CD4-positive, alpha-beta T cell treated with Interleukin-6 for 4 hours (primary cell): ENCODE measurements at places on chromosomes 6 and 20.

- no peak for DNase-seq
These were observed 21.2 kb downstream of the NEDD9 start for GRCh38 chr6:11211254-11211653.

DNA sequence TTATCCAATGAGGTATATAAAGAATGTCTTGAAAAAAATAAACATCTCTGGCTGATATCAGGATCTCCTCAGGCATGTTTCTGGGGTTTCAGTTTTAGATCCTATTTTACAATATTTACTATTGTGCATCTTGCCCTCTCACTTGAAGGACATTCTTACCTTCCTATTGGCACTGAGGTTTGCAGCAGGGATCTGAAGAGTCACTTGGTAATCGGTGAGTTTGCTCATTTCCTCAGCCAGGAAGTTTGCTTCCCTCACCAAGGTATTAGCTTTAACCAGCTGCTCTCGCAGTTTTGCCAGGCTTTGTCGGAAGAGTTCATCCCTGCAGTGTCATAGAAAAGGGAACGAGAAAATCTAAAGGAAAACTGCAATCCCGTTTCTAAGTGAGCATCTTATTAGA, 101.9 kb upstream of the NUP153 start:
- DNase-seq = no peak

DNA sequence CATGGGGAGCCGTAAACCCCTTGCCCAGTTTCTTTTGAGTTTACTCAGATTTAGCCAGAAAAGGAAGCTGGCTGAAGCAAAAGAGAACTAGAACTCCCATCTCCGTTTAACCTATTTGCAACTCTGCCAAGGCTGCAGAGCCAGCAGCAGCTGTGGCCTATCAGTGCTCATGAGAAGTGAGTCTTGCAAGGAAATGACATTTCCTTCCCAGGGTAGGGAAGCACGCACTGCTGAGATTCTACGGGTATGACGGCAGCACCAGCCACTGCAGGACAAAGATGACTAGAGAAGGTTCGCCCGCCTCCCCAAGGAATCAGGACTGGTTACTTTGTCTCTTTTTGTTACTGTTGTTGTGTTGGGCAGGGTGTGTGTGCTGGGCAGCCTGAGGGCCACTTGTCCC, 47.6 kb downstream of the PPP1R3G start:
- DNase-seq = no peak

- no peak for DNase-seq
These were observed 37.6 kb downstream of the LAMP5 start for GRCh38 chr20:9551808-9552550.

GRCh38 chr6:107061125-107062020, 33.4 kb downstream of the MTRES1 start:
- DNase-seq = no peak

DNA sequence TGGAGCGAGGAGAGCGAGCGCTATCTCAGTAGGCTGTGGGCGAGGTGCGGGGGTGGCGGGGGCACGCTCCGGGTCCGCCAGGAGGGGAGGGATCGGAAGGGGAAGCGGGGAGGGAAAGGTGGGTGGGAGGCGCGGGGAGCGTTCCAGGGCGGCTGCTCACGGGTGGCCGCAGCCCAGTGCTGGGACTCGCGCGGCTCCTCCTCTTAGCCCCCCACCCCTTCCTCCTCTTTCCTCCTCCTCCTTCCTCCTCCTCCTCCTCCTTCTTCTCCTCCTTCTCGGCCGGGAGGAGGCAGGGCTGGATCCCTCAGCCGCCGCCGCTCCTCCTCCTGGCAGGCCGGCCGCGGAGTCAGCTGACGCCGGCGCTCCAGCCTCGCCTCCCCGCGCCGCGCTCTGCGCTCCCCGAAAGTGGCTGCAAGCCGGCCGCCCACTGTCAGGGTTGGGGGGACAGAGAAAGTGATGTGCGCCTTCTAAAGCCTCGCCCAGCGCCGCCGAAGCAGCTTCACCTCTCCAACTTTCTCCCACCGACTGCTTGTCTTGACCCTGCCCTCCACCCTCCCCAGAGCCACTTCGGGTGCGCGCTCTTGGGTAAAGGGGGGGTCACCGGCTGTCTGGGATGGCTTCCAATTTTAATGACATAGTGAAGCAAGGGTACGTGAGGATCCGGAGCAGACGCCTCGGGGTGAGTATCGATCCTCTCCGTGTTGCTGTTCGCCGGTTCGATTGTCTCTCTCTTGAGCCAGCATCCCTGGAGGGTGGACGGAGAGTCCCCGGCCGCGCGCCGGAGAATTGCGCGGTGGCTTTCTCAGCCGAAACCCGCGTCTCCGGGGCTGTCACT, at the start of gene DOK5:
Gene DOK5, plus strand, starts transcription at position 260 of the 835 bp plus-strand sequence. Its CDS starts 354 bp downstream, at position 614.
- DNase-seq = no peak

- no peak for DNase-seq
These were observed 214.7 kb downstream of the TFAP2C start for GRCh38 chr20:56843817-56844216.

GRCh38 chr6:52016915-52017748, 70.3 kb downstream of the PKHD1 start:
- no peak for DNase-seq

DNA sequence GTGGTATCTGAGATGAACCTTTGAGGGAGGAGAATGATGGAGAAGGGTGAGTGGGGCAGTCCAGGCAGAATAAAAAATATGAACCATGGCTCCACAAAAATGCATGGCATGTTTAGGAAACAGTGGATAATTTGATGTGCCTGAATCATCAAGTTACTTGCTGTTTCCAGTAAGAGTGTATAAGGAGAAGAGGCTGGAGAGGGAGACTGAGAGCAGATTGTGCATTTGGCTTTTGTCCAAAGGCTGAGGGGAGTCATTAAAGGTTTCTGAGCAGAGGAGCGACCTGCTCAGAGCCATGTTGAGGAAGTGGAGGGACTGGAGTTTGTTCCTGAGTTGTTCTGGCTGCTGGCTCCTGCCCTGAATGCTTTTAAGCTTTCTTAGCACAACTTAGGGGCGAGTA, 6.1 kb downstream of the MMP24 start:
- no peak for DNase-seq

- no peak for DNase-seq
These were observed 83.3 kb upstream of the TGM3 start for GRCh38 chr20:2212456-2213015.

- no peak for DNase-seq
These were observed 613.2 kb upstream of the FLRT3 start for GRCh38 chr20:14950633-14951032.

DNA sequence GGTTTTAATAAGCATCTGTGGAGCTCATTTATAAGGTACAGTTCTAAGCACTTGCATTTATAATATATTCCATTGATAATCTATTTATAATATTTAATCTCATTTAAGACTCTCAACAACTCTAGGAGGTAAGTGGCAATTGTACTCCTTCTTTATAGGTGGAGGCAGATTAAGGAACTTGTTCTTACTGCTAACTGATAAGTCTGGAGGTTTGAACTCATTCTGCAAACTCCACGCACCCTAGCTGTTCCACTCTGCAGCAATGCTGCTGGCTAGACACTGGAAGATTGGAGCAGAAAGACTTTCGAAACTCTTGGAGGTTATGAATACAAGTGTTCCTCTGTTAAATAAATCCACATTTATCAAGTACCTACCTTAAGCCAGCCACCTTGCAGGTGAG, 793 bp upstream of the HDAC2 start:
- DNase-seq = peak; percentile 5

DNA sequence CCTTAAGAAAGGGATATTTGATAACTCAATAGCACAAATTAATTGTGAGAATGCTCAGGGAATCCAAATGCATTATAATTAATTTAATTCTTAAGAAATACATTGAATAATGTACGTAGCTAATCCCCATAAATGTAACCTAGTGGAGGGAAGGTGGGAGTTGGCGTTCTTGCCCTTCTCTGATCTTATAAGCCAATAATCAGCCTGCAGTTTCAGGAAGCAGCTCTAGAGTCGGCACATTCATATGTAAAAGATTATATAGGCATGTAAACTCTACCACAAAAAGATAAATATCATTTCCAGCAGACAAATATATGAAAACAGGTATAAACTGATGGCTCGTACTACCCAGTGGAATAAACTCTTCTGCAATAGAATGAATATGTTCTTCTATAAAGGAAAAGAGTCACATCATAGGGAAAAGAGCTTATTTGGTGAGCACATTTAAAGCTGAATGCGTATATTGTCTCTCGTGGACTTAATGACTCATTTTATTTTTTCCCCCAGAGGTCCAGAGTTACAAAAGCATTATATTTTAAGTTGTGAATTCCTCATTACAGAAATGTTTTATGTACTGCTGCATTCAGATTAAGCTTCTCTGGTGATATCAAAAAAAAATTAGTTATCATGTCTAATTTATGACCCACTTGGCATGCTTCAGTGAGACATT, 112.2 kb downstream of the TFAP2A start:
- no peak for DNase-seq

- peak; percentile 29 for DNase-seq
These were observed 884 bp upstream of the CUTA start for GRCh38 chr6:33418690-33419291.

GRCh38 chr6:14647357-14647756, 529.8 kb downstream of the CD83 start:
- DNase-seq = no peak

DNA sequence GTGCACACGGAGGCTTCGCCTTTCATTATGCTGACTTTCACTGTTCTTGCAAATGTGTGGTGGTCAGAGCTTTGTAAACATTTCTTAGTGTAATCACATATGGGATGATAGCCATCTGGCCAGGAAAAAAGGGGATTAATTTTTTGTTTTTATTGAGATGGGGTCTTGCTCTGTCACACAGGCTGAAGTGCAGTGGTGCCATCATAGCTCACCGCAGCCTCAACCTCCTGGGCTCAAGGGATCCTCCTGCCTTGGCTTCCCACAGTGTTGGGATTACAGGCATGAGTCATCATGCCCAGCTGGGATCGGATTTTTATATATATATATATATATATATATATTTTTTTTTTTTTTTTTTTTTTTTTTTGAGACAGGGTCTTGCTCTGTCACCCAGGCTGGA, 11.0 kb upstream of the TIAM2 start:
- no peak for DNase-seq

- DNase-seq = peak; percentile 7
These were observed 93.8 kb upstream of the LY86 start for GRCh38 chr6:6494677-6495076.

DNA sequence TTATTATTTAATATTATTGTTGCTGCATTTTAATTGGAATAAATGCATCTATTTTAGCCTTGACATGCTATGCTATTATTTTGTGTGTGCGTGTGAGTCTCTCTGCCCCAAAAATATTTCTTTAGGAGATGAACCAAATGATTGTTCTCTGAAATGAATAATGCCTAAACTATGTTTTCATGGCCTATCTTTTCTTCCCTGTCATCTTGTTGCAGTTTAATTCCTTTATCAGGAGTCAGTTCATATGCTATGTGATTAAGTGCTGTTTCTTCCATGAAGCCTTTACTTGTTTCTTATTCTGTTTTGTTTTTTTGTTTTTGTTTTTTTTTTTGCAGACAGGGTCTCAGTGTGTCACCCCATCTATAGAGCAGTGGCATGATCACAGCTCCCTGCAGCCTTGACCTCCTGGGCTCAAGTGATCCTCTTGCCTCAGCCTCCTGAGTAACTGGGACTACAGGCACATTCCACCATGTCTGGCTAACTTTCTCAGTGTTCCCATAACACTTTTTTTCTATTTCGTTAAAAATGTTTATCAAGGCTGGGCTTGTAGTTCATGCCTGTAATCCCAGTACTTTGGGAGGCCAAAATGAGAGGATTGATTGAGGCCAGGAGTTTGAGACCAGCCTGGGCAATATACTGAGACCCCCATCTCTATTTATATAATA, 25.7 kb downstream of the TPX2 start:
- no peak for DNase-seq

DNA sequence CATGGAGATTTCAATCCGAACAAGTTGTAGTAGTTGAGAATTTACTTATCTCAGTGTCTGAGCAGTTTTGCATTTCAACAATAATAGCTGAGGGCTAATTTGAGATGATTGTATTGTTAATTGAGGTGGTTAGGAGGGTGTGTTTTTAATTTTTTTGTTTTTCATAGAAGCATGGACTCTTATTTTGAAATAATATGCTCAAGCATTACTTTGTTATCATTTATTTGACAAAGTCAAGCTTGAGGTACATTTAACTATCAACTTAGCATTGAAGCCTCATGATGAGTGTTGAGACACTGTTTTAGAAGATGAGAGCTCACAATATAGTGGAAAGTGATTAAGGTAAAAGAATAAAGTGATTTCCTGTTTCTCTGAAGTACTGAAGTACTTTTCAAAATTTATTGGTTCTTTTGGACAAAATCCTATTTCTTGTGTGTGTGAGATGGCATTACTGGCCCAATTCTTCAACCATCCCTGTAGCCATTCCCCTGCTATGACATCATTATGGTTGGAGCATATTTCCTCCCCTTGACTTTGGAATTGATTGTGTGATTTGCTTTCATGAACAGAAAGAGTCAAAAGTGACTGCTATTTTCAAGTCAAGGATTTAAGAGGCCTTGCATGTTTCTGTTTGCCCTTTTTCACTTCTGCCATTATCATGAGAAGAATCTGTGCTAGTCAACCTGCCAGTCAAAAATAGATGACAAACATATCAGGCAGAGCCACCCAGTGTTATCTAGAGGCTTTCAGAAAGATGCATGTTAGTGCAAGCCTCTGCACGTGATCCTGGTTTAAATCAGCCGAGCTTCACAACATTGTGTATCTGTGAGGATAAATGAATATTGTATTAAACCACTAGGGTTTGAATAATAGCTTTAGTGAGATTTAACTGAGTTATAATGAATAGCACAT, 1112.3 kb upstream of the CITED2 start:
- no peak for DNase-seq

GRCh38 chr6:38261626-38262025, 378.1 kb downstream of the BTBD9 start:
- no peak for DNase-seq

DNA sequence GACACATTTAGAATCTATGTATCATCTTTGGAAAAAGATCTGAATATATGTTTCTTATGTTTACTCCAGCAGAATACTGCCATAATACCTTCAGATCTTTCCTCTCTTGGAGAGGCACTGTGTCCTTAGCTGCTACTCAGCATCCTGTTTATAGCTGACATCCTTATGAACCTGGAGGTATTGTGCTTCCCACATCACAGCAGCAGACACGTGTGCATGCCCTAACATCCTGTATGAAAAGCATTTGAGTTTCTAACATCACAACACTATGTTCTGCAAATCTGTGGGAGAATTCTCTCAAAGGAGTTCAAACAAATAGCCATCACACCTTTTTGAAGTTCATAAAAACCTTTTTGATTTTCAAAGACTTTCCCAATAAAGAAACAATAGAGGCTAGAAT, 216.0 kb downstream of the GJA1 start:
- DNase-seq = peak; percentile 28

DNA sequence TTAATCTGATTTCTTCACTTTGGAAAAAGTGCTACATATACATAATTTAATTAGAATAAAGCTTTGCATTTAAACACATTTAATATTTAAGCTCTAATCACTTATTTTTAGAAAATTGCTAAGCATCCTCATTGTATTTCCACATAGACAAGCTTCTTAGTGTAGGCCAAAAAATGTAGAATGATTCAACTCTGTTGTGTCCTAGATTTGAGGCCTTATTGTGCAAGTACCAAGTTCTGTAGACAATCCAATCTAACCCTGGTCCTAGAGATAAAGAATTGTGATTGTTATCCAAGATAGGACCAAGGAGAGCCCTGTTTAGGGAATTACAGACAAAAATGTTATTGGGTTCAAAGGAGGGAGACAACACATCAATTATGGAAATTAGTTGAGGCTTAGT, 27.6 kb downstream of the MRAP2 start:
- DNase-seq = no peak

GRCh38 chr20:23909390-23909789, 29.8 kb upstream of the CST5 start:
- no peak for DNase-seq

- no peak for DNase-seq
These were observed 51.0 kb downstream of the POU3F2 start for GRCh38 chr6:98885330-98885729.
